ENCODE measurements at places on chromosomes 3 and 15. TPM values are rescaled to one million over a fixed set of nuclear protein-coding genes. Genes with fewer than 3 reads are reported as not detected.

Gene MYO5A
- 51.5 TPM for total RNA-seq

Gene IMPG2
- 0.73 TPM for total RNA-seq

Gene CRABP1
- not detected for total RNA-seq

Gene CFAP100
- total RNA-seq = not detected

Gene EIF4G1
- total RNA-seq = 235 TPM

Gene FETUB
- total RNA-seq = not detected

- no peaks in the 10 kb centered on the region for H3K4me1 ChIP-seq
- H3K27ac ChIP-seq = no peak overlapping the region
- no peak for DNase-seq
- no peaks in the 10 kb centered on the region for H3K27me3 ChIP-seq
- no peak overlapping the region for H3K4me3 ChIP-seq
Observed at GRCh38 chr3:117485841-117486240, 776.3 kb downstream of the TUSC7 start.

- H3K27ac ChIP-seq = no peak within 1 kb of the TSS
- peaks cover 16% of the 10 kb centered on the region for H3K4me1 ChIP-seq
- no peak within 1 kb of the TSS for H3K4me3 ChIP-seq
Observed at GRCh38 chr15:63041974-63042876, at the start of gene TPM1. TPM1 (plus strand) TSS chr15:63042747; CDS start chr15:63042830, 83 bp downstream.

GRCh38 chr3:133713347-133713746 is 32.8 kb upstream of the TF start:
- H3K27me3 ChIP-seq = no peaks in the 10 kb centered on the region
- no peaks in the 10 kb centered on the region for H3K36me3 ChIP-seq
- H3K4me1 ChIP-seq = no peaks in the 10 kb centered on the region
- no peak overlapping the region for H3K27ac ChIP-seq

DNA sequence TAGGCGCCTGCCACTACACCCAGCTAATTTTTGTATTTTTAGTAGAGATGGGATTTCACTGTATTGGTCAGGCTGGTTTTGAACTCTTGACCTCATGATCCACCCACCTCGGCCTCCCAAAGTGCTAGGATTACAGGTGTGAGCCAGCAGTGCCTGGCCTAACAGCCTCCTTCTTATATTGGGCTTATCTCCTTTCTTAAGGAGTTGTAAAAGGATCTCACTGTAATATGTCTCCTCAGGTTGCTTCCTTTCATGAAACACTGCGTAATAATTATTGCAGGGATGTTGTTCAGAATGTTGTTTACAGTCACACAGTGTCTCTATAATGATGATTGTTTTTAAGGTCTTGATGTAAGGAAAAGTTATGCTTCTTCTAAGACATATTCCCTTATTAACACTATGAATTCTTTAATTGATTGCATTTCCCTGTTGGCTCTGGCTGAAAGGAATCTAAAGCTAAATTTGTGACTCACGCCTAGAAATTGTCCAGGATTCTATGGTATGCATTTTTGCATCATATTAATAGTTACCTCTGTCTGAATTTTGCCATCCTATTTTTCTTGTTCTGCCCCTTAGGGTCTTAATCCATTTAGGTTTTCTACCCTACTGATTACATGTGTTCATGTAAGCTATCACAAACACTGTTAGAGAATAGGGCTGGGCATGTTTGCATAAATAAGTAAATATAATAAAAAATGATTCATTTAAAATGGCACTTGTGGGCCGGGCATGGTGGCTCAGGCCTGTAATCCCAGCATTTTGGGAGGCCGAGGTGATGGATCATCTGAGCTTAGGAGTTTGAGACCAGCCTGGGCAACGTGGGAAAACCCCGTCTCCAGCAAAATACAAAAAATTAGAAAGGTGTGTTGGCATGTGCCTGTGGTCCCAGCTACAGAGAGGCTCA is 24.5 kb upstream of the RNF111 start:
- no peaks in the 10 kb centered on the region for H3K4me1 ChIP-seq
- no peak overlapping the region for H3K27ac ChIP-seq
- H3K36me3 ChIP-seq = no peaks in the 10 kb centered on the region

Gene KIF7
- total RNA-seq = 3.6 TPM

GRCh38 chr3:46409739-46410489 is 2.9 kb downstream of the CCRL2 start:
- no peak overlapping the region for H3K27ac ChIP-seq
- H3K36me3 ChIP-seq = no peaks in the 10 kb centered on the region
- H3K4me1 ChIP-seq = peaks cover 34% of the 10 kb centered on the region

DNA sequence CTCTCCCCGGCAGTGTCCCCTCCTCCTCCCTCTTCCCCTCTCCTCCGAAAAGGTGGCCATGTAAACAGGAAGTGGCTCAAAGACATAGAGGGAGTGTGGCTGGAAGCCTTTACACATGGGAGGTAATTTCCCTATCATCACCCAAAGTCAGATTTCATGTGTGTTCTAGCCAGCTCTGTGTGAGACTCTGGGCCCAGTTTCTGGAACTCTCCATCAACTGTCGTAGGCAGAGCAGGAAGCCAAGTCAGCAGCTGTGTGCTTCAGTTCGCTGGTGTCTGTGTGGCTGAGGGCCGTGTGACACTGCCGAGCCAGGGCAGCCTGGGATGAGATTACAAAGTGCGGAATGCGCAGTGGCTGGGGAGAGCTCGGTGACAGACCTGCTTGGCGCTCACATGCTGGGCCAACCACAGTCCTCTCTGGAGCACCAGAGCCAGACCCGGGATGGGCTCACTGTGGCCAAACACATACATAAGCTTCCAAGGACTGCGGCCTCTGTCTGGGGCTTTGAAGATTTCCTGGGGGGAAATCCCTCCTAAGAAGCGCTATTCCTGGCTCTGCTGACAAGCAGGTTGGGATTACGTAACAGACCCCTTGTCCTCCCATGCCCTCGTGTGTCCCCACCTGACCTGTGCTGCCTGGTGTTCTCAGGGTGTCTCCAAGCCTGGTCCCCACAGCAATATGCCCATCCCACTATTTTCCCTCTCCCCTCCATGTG is 50.7 kb downstream of the UMPS start:
- H3K27ac ChIP-seq = no peak overlapping the region
- no peak for DNase-seq
- H3K4me1 ChIP-seq = peaks cover 44% of the 10 kb centered on the region

DNA sequence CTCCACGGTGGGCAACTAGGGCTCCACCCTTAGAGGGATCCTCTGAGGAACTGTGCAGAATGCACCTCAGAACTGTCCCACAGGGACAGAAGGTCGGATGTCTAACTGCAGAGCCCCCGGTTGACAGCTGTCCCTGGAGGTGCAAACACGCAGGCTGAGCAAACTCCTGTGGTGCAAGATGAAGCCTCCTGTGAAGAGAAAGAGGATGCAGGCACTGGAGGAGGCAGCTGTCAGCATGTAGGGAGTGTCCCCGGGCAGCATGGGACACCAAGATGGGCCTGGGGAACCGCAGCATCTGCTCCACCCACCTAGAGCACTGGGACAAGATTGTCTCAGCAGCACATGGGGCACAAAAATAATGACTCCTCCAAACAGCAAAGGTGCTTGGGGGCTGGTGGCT is 258.9 kb downstream of the ABHD5 start:
- H3K4me3 ChIP-seq = no peak overlapping the region
- H3K27me3 ChIP-seq = no peaks in the 10 kb centered on the region
- H3K4me1 ChIP-seq = no peaks in the 10 kb centered on the region
- H3K27ac ChIP-seq = no peak overlapping the region
- no peaks in the 10 kb centered on the region for H3K36me3 ChIP-seq

GRCh38 chr15:81379269-81379668 is 5.3 kb upstream of the TMC3 start:
- no peak for DNase-seq
- H3K27me3 ChIP-seq = no peaks in the 10 kb centered on the region
- no peak overlapping the region for H3K27ac ChIP-seq
- H3K4me1 ChIP-seq = no peaks in the 10 kb centered on the region
- H3K4me3 ChIP-seq = no peak overlapping the region

DNA sequence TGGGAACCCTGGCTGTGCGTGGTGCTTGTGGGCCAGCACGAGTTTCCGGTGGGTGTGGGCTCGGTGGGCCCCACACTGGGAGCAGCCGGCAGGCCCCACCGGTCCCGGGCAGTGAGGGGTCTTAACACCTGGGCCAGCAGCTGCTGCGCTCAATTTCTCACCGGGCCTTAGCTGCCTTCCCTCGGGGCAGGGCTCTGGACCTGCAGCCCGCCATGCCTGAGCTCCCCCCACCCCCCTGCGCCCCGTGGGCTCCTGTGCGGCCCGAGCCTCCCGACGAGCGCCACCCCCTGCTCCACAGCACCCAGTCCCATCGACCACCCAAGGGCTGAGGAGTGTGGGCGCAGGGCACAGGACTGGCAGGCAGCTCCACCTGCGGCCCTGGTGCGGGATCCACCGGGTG is 49.4 kb downstream of the TM4SF18 start:
- H3K27me3 ChIP-seq = no peaks in the 10 kb centered on the region
- H3K4me1 ChIP-seq = no peaks in the 10 kb centered on the region
- no peak overlapping the region for H3K27ac ChIP-seq
- no peak overlapping the region for H3K4me3 ChIP-seq

GRCh38 chr15:80151148-80151547 is 1.7 kb upstream of the FAH start:
- H3K4me3 ChIP-seq = no peak overlapping the region
- H3K36me3 ChIP-seq = no peaks in the 10 kb centered on the region
- DNase-seq = no peak
- peaks cover 29% of the 10 kb centered on the region for H3K4me1 ChIP-seq
- H3K27ac ChIP-seq = no peak overlapping the region

Gene SOX14
- total RNA-seq = not detected

Gene EOGT
- 10.8 TPM for total RNA-seq
